T-helper 17 cell (primary cell): ENCODE measurements at places on chromosomes 3 and 15.

- no peak for DNase-seq
These were observed 64.4 kb downstream of the PHC3 start for GRCh38 chr3:170117134-170117533.

DNA sequence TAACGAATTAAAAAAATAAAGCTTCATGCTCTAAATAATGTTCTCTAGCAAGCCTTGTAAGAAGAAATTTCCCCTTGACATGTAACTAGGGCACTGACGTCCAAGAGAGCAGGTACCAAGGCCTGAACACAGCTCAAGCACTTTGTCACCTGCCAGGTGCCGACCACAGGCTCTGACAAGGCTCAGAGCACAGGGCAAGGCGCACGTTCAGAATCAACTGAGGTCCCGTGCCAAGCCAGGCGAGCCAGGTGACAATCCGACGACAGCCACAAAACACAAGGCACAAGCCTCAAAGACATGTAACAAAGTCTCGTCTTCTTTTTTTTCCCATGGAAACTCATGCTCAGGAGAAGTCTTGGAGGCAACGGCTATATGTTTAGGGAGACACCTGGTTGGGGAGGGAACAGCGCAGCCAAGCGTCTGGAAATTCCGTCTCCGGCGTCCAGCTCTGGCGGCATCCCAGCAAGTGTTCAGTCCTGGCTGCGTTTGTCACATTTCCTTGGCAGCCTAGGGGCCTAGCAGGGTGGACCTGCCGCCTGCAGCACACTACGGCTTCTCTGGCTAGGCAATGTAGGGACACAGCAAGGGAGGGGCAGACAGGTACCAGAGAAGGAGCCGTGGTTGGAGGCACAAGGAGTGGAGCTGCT lies 76.7 kb downstream of the ADAMTS17 start:
- no peak for DNase-seq

- no peak for DNase-seq
These were observed 37.3 kb downstream of the BSN start for GRCh38 chr3:49591615-49592014.

DNA sequence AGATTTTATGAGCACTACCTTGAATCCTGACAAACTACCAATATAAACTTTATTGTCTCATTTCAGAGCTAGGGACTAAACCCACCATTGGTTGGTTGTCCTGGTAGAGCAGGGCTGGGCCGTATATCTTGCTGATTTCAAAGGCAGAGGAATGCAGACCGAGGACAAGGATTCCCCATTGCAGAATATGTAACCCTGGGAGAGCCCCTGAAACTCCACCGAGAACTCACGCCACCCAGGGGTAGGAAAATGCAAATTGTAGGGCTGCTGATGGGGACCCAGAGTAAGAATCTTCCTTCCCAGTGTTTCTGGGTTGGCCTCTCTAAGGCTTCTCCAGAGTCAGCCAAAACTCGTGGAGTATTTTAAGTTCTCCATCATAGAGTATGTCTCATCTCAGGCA lies 235.3 kb downstream of the ABHD5 start:
- no peak for DNase-seq

DNA sequence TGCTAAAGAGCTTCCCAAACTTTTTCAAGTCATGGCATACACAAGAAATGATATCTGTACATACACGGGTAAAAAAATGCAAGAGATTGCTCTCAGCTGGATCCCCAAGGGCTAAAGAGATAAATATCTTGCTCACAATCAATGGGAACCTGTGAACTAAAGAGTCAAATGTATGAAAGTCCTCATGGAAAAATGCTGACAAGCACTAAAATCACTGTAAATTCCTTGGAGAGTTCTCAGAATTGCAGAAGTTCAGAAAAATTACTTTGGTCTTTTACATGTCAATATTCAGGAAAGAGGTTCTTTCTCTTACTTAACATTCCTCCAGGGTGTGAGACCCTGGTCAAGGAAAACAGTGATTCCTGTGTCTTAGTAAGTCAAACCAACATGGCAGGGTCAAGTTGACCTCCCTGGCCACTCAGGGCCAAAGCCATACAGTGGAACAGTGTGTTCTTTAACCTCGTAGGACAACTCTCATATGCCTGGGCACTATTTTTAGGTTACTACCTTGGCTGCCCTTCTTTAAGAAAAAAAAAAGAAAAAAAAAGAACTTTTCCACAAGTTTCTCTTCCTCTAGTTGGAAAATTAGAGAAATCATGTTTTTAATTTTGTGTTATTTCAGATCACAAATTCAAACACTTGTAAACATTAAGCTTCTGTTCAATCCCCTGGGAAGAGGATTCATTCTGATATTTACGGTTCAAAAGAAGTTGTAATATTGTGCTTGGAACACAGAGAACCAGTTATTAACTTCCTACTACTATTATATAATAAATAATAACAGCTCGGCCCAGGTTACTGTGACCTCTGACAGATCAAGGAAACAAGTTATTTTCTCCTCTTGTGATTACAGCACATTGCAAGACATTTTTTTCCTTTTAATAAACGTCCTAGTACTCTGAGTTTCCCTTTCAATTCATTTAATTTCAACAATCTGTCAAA lies 12.5 kb downstream of the SSR3 start:
- no peak for DNase-seq

DNA sequence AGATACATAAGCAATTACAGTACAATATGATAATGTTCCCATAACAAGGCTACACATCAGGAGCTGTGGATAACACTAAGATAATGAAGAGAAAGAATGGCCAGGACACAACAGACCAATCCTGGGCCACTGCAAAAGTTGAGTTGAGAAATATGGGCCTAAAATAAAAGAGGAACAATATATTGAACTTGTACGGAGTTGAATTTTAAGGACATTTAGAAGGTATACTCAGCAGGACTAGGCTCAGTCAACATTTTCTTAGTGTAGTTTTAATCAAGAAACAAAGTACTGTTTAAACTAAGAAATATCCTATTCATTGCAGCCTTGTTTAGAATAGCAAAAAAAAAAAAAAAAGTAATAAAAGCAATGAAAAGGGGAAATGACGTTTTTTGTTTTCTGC lies 24.3 kb downstream of the HERC1 start:
- DNase-seq = no peak

DNA sequence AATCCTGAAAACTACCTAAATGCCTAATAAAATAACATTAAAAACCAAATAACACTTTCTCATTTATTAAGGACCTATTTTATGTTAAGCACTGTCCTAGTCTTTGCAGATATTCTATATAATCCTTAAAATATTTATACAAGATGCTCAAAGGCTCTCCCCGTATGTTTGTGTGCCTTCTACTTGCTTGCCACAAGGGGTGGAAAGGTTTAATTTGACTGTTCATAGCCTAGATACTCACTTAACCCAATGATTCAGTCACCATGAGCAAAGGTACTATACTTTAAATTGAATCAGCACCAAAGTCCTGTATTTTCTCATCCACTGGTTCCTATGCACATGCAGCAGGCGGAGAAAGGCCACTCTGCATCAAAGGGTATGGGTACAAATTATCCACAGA lies 32.0 kb downstream of the LSAMP start:
- no peak for DNase-seq
